ENCODE measurements at places on chromosomes 12 and 14.

GRCh38 chr12:16019136-16019535 is 108.0 kb downstream of the DERA start:
- DNase-seq, result no peak

- no peak for DNase-seq
Observed at GRCh38 chr12:65803251-65803650, 21.0 kb upstream of the HMGA2 start.

DNA sequence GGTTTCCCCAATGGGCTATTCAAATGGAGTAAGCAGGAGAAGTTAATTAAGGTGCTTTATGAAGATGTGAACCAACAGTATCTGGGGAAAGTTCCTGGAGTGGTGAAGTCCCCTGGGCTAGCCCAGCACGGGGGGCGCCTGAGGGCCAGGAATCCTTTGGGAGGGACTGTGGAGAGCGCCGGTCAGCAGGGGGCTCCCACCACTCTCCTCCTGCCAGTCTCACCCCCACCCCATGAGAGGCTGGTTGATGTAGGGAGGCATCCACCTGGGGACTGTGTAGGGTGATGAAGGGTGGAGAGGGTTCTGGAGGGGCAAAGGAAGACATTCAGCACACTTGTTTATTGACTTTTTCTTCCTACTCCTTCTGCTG is 4.4 kb downstream of the CEBPE start:
- DNase-seq, result no peak

GRCh38 chr12:19963972-19964371 is 404.4 kb upstream of the PDE3A start:
- DNase-seq, result no peak

GRCh38 chr12:112665958-112666357 is 125.6 kb upstream of the RPH3A start:
- no peak for DNase-seq

DNA sequence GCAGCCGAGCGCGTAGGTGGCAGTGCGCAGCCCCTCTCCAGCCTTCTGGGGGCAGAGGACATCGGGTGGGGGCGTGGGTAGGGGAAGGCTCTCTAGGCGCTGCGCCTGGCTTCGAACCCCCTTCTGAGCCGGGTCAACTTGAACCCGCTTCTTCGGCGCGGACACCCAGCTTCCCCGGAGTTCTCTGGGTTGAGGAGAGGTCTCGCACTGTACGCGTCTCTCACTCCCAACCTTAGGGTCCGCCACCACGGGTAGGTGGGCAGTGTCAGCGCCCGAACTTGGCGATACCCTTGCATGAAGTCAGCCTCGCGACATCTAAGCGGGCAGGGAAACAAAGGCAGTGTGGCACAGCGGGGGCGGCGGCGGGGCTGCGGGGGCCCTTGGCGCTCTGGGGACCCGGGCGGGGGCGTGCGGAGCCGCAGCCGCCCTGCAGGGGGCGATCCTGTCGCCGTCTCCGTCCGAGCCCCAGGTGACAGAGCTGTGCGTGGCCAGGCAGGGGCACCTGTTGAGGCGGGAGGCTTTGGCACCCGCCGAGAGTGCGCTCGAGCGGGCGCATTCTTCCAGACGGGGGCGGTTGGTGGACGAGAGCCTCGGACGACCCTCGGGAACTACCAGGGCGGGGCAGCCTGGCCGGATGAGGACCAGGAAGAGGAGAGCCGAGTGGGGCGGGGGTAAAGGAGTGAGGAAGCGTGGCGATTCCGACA is 1.1 kb downstream of the GALNT16 start:
- DNase-seq, result peak; percentile 54

DNA sequence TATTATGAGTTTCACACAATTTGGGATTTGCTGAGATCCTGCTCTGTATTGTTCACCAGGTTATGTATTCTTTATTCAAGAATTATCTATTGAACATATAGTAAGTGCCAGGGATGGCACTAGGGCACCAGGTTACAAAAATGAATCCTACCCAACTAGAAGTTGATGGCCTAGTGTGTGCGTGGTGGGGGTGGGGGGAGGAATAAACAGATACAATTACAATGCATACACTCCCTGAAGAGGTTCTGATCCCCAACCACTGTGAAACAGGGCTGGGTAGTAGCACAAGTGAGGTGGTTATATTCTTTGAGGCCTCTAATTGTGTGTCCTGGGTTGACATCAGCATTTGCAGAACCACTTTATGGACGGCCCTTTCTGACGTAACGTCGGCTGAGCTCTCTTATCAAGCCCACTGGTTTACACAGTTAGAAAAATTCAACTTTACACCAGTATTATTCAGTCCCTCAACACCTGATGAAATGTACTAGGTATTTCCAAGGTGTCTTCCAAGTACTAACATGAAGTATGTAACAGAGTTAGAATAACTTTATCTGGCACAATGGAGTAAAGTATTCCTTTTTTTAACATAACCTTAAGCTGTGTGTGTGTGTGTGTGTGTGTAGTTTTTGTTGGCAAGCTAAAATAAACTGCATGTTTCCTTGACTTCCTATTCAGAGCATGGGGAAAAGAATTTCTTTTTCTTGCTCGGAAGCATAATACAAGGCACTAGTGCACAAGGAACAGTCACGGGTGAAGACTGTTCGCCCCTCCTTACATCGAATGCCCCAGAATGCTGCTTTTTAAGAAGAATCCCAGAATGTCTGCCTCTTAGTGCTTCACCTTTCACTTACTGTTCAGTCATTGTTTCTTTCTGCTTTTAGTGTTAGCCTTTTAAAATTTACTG is 8.1 kb upstream of the GLRX5 start:
- no peak for DNase-seq

- no peak for DNase-seq
Observed at GRCh38 chr14:34662561-34663088, 32.7 kb upstream of the SNX6 start.

DNA sequence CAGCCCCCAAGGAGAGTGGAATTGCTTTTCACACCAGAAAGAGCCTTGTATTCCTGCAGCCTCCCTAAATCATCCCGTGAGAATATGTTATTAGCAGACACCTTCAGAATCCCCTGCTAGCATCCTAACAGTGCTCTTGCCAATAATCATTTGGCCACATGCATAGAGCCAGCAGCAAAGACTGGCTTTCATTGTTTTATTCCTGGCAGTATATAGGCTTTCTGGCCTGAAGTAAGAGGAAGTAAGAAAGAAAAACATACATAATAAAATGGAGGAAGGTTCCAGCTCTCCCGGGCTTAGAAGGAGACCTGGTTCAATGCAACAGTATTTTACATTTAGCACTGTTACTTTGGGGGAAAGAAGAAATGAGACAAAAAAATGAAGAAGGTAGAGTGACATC is 176.7 kb upstream of the ATF7IP start:
- DNase-seq, result no peak

- DNase-seq, result no peak
Observed at GRCh38 chr14:97185186-97185585, 388.0 kb downstream of the VRK1 start.

GRCh38 chr12:53267306-53267998 is 647 bp upstream of the ESPL1 start:
- peak; percentile 28 for DNase-seq

GRCh38 chr14:48398675-48399282 is 723.4 kb upstream of the MDGA2 start:
- no peak for DNase-seq

DNA sequence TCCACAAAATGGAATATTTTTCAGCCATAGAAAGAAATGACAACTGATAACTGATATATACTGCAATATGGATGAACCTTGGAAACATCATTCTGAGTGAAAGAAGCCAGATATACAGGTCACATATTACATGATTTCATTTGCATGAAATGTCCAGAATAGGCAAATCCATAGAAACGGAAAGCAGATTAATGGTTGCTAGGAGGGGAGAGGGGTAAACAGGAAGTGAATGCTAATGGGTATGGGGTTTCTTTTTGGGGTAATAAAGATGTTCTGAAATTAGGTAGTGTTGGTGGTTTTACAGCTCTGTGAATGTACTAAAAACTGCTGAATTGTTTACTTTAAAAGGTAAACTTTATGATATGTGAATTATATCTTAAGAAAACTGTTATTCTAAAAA is 6.5 kb downstream of the RAD51AP1 start:
- no peak for DNase-seq

Data from activated naive CD4-positive, alpha-beta T cell treated with anti-CD3 and anti-CD28 coated beads, Interleukin-2, amount 50 U/mL, for 16 hours (primary cell).